ENCODE measurements at places on chromosomes 3 and 15. TPM values are rescaled to one million over a fixed set of nuclear protein-coding genes. Genes with fewer than 3 reads are reported as not detected.

DNA sequence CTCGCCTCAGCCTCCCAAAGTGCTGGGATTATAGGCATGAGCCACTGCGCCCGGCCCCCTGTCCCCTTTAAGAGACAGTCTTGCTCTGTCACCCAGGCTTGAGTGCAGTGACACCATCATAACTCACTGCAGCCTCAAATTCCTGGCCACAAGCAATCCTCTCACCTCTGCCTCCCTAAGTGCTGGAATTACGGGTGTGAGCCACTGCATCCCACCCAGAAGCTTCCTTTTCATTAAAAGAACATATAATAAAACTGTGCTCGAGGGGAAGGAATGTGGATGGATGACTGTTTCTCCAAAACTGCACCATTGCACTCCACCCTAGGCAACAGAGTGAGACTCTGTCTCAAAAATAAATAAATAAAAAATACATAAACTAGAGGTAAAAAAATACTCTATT, 70.1 kb downstream of the NCEH1 start:
- DNase-seq = no peak

DNA sequence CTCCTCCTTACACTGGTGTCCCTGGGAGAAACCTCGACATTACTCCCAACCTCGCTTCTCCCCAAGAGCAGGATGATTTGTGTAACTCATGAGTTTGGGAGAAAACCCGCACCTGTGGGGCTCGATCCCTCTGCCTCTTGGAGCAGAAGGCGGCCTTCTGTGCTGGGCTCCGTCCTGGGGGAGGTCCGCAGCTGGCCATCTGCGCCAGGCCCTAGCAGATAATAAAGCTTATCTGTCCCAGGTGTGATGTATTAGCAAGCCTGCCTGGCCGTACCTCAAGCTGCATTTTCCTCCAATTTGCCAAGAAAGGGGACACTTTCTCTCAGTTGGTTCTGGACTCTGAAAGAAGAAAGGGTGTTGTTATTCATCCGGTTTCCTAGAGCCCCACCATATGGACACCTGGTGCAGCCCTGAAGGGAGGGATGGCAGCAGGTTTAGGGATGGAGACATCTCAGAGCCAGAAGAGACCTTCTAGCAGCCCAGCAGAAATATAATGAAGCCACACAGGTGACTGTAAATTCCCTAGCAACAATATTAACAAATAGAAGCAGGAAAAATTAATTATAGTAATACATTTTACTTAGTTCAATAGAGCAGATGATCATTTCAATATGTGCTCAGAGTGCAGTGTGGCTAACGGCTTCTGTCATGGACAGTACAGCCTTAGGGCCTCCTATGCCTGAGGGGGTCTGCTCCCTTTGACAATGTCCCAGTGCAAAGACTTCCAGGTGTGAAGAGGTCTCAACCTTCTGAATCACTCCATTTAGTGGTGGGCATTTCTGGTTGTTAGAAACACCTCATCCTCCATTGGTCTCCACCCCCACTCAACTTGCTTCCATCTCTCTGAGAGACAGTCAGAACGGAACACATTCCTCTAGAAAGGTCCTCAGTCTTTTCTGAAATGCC, 94.8 kb downstream of the CPN2 start:
- no peak for DNase-seq

DNA sequence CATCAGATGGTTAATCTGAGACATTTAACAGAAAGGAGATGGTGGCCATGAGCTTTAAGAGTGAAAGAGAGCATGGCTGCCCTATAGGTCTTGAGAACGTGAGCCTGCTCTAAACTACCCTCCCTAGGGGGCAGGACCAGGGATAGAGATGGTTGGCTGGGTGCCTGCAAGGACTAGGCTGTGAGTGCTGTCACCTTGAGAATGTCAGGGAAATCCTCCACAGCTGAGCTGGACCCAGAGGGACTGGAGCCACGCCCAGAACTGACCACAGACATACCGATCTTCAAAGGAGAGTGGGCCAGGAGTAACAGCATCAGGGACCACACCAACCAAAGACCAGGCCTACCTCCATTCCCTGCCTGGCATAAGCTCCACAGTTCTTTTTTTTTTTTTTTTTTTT, 53.6 kb upstream of the UBE2E1 start:
- no peak for DNase-seq

DNA sequence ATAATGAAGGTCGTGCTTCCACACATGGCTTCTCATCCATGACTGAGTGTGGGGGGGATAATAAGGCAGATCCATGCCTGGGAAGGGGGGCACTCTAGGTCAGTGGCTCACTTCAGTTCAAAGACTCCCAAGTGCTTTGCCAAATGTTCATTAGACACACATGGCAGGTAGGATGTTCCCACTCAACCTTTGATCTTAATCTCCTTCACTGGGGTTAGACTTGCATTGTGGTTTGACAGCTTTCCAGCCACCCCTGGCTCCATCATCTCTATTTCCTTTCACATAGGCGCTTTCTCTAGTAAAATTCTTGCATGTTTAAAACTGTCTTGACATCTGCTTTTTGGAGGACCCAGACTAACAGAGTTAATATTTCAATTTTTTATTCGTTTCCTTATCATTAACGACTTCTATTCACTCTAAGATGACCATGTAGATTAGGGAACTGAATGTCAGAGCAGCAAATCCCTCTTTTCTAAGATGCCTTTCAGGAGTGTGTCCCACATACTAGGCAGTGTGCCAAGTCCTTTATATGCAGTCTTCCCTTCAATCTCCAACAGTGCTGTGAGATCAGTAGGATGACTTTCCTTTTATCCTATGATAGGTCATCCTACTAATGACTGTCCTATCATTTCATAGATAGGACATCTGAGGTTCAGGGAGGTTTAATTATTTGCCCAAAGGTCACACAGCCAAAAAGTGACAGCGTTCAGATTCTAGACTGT, 57.9 kb downstream of the BTD start:
- DNase-seq = no peak

The GABRR3 gene
- total RNA-seq = not detected

- DNase-seq = no peak
Measured at GRCh38 chr3:113167825-113168801, 43.2 kb upstream of the BOC start.

The GLDN gene
- not detected for total RNA-seq

DNA sequence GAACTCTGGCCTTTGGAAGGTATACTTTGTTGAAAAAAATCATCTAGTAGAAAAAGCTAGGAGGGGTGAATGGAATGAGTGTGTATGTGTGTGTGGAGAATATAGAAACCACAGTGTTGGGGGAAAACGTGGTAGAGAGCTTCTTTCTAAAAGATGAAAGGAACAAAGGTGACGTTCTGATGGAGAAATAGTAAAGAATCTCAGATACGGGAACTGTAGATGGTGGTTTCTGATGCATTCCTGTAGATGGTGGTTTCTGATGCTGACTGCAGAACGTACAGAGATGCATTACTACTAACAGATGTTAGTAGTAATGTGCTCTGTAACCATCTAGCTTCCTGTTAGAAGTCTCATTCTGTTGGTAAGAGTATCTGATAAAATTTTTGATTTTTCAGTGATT, 60.2 kb downstream of the VPS8 start:
- no peak for DNase-seq

DNA sequence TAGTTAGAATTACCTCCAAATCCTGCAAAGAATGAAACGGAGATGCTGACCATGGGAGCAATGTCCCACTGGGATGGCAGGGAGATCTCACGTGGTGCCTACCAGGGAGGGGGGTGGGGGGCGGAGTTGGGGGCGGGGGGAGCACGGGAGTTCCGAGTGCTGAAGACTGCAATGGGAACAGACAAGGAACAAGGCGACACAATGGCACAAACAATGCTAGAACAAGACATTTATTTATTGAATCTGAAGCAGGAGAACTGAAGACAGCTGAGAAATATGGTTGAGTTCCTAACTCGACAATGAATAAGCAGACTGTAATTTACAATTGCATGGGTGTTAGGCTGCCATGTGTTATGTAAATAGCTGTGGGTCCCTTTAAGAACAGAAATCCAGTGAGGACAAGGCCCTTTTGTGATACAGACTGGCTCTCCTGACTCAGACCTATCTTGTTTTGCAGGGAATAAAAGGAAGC, 91.2 kb downstream of the AQP9 start:
- DNase-seq = no peak

DNA sequence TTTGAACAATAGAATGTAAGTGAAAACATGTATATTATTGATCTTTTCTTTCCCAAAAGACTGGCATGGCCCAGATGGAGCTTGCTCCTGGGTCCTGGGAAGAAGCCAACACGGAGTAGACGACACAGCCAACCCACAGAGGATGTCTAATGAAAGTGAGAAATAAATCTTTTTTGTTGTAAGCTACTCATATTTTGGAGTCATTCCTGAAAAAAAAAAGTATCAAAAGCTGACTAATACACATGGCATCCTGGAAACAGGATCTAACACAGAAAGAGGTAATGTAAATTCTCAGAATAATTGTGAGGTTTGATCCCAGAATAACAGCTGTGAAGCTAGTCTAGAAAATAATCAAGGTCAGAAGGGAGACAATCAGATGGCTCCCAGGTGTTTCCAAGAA, 12.6 kb upstream of the FRMD5 start:
- DNase-seq = no peak

All from activated CD4-positive, alpha-beta memory T cell treated with anti-CD3 and anti-CD28 coated beads for 36 hours (primary cell).